ENCODE measurements at places on chromosomes 6 and 20. TPM values are rescaled to one million over a fixed set of nuclear protein-coding genes. Genes with fewer than 3 reads are reported as not detected.

PSORS1C1 gene
- 2.9 TPM for total RNA-seq

CLIC5 gene
- total RNA-seq: 0.05 TPM

TFAP2C gene
- 2.8 TPM for total RNA-seq

PRL gene
- not detected for total RNA-seq

TRIM40 gene
- total RNA-seq: not detected

CALHM5 gene
- total RNA-seq: not detected

RNF182 gene
- total RNA-seq: 22.2 TPM

DNA sequence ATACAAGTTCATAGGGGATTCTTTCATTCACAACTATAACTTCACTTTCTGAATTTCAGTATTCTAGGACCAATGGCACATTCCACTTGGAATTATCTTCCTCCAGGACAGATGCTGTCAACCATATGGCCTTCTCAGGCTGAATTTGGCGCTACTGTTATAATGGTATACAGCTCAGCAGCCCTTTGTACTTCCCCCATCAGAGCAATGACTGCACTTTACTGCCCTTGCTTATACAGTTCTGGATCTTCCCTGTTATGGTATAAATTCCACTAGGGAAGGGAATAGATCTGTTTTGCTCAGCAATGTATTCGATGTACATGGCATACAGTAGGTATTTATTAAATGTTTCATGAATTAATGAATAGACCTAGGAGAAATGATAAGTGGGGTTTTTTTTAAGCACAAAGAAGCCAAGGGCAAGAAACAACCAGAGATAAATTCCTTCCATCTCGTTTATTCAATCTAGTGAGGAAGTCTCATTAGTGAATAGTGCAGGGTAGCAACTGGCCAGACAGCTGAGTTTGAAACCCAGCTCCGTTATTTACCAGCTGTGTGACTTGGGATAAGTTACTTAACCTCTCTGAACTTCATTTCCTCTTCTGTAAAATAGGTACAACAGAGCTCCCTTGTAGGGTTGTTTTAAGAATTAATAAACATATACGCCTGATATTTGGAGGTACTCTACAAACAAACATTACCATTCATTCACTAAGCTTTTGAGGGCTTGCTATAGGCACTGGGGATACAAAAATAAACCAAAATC lies 97.1 kb upstream of the PRDM1 start:
- H3K36me3 ChIP-seq: no peaks in the 10 kb centered on the region
- no peak overlapping the region for H3K4me3 ChIP-seq
- H3K27ac ChIP-seq: no peak overlapping the region
- H3K27me3 ChIP-seq: no peaks in the 10 kb centered on the region
- peaks cover 9% of the 10 kb centered on the region for H3K4me1 ChIP-seq

GRCh38 chr6:13710552-13711323 lies 897 bp downstream of the RANBP9 start:
- peaks cover 15% of the 10 kb centered on the region for H3K4me1 ChIP-seq
- H3K27me3 ChIP-seq: no peaks in the 10 kb centered on the region
- peak overlapping the region; percentile 88 for H3K27ac ChIP-seq
- peak overlapping the region; percentile 68 for H3K4me3 ChIP-seq

GRCh38 chr6:105191351-105191750 lies 11.5 kb upstream of the POPDC3 start:
- H3K4me1 ChIP-seq: no peaks in the 10 kb centered on the region
- no peak overlapping the region for H3K4me3 ChIP-seq
- H3K27ac ChIP-seq: no peak overlapping the region

DNA sequence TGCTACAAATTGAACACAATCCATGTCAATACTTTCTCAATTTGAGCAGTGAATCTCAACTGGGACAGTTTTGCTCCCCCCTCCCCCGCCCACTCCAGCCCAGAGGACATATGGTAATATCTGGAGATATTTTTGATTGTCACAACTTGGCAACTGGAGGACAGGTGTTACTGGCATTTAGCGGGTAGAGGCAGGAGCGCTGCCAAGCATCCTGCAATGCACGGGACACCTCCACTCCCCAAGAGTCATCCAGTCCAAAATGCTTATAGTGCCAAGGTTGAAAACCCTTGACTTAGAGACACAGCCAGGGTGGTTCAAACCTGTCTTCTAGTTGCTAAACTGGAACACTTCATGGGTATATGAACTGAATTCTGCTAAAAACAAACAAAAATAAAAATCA lies 26.9 kb upstream of the LRRC1 start:
- H3K27me3 ChIP-seq: no peaks in the 10 kb centered on the region
- H3K4me3 ChIP-seq: no peak overlapping the region
- DNase-seq: no peak
- H3K27ac ChIP-seq: no peak overlapping the region
- H3K4me1 ChIP-seq: no peaks in the 10 kb centered on the region
- no peaks in the 10 kb centered on the region for H3K36me3 ChIP-seq

DNA sequence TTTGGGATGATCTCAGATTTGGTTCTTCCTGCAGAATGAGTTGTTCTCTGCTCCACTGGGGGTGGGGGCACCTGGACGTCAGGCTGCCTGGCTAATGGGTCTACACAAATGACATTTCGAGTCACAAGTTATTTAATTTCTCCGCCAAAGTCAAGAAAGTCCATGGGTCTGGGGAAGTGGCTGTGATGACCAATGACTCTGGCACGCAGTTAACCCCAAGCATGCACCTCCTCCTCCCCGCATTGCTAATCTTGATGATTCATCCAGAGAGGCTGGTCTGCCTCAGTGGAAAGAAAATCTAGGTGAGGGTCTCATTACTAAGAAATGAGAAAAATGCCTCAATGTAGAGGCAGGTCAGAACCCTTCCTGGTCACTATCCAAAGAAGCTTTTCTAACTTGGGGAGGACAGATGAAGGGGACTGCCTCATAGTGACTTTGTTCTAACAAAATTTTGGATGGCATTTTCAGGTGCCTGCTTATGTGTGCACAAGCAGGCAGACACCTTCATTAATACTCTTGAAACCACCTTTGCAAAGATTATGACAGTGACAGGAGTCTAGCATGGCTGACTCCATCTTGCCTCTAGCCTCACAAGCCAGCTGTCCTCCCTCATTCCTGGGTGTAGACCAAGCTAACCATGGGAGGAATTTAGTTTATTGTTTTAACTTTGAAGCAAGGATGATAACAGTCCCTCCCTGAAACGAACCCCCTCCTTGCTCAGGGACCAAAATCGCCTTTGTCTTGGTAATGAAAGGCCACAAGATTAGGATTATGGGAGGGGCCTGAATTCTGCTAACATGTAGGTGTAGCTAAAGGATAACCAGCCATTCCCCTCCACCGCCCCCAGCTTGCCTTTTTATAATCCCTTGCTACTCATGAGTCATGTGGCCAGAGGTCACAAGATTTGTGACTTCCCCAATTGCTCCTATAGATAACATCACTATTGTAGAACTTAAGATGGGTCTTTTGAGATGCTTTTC lies 98.6 kb upstream of the MRPS10 start:
- H3K4me1 ChIP-seq: peaks cover 78% of the 10 kb centered on the region
- H3K36me3 ChIP-seq: no peaks in the 10 kb centered on the region
- H3K27ac ChIP-seq: peak overlapping the region; percentile 96

- no peaks in the 10 kb centered on the region for H3K4me1 ChIP-seq
- H3K27ac ChIP-seq: no peak overlapping the region
- no peaks in the 10 kb centered on the region for H3K27me3 ChIP-seq
- H3K4me3 ChIP-seq: no peak overlapping the region
- DNase-seq: no peak
These were observed 59.3 kb downstream of the BCKDHB start for GRCh38 chr6:80165819-80166218.

- H3K27me3 ChIP-seq: no peaks in the 10 kb centered on the region
- DNase-seq: no peak
- peaks cover 4% of the 10 kb centered on the region for H3K36me3 ChIP-seq
- peaks cover 10% of the 10 kb centered on the region for H3K4me1 ChIP-seq
These were observed 274.9 kb downstream of the UTRN start for GRCh38 chr6:144559865-144560593.

DNA sequence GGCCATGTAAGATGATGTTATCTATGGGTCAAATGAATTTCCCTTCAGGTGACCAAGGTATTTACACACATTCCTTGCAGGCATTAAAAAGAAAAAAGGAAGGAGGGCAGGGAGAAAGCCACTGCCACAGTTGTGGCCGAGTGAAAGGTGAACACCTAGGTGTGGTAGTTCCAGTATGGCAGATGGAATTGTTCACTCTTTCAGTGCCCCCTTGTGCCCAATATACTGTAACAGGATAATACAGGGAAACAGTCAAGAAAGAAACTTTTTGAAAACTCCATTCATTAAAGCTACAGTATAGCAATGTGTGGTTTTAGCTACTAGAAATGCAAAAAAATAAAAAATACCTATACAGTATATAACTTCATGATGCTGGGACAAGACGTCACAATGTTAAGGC lies 52.1 kb downstream of the BMP2 start:
- H3K27me3 ChIP-seq: no peaks in the 10 kb centered on the region
- DNase-seq: no peak
- H3K36me3 ChIP-seq: no peaks in the 10 kb centered on the region
- no peak overlapping the region for H3K27ac ChIP-seq
- no peak overlapping the region for H3K4me3 ChIP-seq
- H3K4me1 ChIP-seq: no peaks in the 10 kb centered on the region

GRCh38 chr20:3783068-3783489 lies 1.8 kb upstream of the SPEF1 start:
- DNase-seq: no peak
- H3K4me1 ChIP-seq: peaks cover 24% of the 10 kb centered on the region
- no peaks in the 10 kb centered on the region for H3K36me3 ChIP-seq

GRCh38 chr20:57667388-57667787 lies 42.4 kb downstream of the PMEPA1 start:
- H3K27ac ChIP-seq: no peak overlapping the region
- no peak overlapping the region for H3K4me3 ChIP-seq
- H3K36me3 ChIP-seq: no peaks in the 10 kb centered on the region
- H3K4me1 ChIP-seq: no peaks in the 10 kb centered on the region
- no peak for DNase-seq

DNA sequence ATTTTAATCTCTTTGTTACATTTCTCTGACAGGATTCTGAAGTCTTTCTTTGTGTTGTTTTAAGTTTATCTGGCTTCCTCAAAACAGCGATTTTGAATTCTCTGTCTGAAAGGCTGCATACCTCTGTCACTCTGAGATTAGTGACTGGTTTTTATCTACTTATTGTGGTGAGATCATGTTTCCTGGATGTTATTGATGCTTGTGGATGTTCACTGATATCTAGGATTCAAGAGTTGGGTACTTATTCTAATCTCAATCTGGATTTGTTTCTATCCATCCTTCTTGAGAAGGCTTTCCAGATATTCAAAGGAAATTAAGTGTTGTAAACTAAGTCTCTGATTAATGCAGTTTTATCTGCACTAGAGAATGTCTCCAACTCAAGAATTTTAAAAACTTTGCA lies 1076.1 kb upstream of the ADGRB3 start:
- no peaks in the 10 kb centered on the region for H3K27me3 ChIP-seq
- no peak overlapping the region for H3K4me3 ChIP-seq
- H3K4me1 ChIP-seq: no peaks in the 10 kb centered on the region
- no peaks in the 10 kb centered on the region for H3K36me3 ChIP-seq
- no peak overlapping the region for H3K27ac ChIP-seq

DNA sequence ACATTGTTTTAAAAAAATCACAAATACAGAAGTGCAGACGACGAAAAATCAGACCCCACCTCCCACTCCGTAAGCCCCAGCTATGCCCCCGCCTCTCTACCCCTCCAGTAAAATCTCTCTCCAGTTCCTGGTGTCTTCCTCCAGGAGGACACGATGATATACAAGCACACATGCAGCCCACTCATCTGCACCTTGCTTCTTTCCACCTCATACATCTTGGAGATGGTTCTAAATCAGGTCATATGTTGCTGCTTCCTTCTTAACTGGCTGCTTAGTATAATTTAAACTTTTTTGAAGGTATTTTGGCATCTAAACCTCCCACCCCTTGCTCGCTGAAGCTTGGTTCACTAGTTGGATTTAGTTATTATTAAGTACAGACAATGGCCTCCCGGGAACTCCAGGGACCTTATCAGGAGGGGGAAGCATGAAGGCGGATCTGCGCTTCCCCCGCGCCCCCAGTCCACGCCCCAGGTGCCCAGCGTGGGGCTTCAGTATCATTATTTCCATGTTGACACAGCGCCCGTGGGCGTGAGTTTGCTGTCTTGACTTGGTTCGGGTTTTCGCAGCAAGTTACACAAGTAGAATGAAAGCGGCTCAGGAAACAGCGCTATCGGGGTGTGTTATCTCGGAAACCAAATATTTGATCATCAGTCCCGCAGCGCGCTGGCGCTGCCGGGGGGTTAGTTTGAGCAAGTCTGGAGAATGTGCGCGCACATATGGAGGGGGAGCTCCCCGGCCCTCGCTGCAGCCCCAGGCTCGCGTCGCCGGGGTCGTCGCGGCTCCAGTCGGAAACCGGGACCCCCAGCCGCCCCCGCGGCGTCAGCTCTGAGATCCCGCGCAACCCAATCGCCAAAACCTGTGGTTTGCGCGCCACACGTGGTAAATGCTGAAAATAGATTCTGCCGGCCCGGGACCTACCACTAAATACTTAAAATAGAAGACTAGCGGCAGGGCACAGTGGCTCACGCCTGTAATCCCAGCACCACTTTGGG lies 2.3 kb downstream of the BMP7 start:
- H3K27me3 ChIP-seq: peaks cover 6% of the 10 kb centered on the region
- no peaks in the 10 kb centered on the region for H3K36me3 ChIP-seq
- no peak overlapping the region for H3K27ac ChIP-seq
- no peak for DNase-seq

DNA sequence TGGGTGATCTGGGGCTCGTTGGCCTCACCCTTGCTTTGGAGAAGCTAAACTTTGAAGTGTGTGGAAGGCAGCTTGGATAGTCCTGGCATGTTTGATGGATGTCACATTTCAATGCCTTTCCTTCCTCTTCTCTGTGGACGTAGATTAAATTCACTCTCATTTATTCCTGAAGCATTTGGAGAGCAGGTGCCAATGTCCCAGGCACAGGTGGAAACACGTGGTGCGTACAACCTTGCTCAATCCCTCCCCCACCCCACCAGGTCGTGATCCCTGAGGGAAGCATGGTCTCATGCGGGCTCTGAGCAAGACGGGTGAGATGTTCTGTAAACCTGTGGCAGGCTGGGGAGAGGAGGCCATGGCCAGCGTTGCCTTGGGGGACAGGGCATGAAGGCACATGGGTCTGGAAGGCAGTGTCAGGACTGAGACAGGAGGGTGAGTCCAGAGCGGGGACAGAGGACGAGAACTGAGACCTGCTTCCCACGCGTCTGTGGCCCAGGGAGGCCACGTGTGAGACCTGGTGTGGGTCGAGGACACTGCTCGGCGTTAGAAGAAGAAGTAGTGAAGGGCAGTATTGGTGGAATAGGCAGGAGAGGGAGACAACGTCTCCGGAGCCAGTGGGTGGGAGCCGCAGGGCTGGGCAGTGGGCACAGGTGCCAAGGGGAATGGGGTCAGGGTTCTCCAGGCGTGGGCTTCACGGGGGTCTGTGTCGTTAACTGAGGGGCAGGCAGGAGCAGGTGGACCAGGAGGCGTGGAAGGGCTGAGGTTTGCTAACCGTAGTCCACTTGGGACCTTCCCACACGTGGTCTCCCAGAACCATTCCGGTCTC lies 34.4 kb downstream of the SMOC2 start:
- no peaks in the 10 kb centered on the region for H3K36me3 ChIP-seq
- no peaks in the 10 kb centered on the region for H3K4me1 ChIP-seq
- H3K27me3 ChIP-seq: peaks cover 50% of the 10 kb centered on the region
- H3K27ac ChIP-seq: no peak overlapping the region
- no peak for DNase-seq
- no peak overlapping the region for H3K4me3 ChIP-seq

- no peak overlapping the region for H3K4me3 ChIP-seq
- H3K27ac ChIP-seq: no peak overlapping the region
- no peak for DNase-seq
- no peaks in the 10 kb centered on the region for H3K4me1 ChIP-seq
- no peaks in the 10 kb centered on the region for H3K36me3 ChIP-seq
- H3K27me3 ChIP-seq: no peaks in the 10 kb centered on the region
These were observed 15.2 kb downstream of the COL19A1 start for GRCh38 chr6:69881322-69882151.

GRCh38 chr20:42635699-42636411 lies 553.9 kb downstream of the PTPRT start:
- no peaks in the 10 kb centered on the region for H3K4me1 ChIP-seq
- H3K27ac ChIP-seq: no peak overlapping the region
- no peaks in the 10 kb centered on the region for H3K27me3 ChIP-seq

Measured in Panc1 (cell line).